ENCODE measurements at places on chromosomes 7 and 10.

- DNase-seq: peak; percentile 9
Observed at GRCh38 chr10:119634219-119634544, 17.0 kb upstream of the BAG3 start.

DNA sequence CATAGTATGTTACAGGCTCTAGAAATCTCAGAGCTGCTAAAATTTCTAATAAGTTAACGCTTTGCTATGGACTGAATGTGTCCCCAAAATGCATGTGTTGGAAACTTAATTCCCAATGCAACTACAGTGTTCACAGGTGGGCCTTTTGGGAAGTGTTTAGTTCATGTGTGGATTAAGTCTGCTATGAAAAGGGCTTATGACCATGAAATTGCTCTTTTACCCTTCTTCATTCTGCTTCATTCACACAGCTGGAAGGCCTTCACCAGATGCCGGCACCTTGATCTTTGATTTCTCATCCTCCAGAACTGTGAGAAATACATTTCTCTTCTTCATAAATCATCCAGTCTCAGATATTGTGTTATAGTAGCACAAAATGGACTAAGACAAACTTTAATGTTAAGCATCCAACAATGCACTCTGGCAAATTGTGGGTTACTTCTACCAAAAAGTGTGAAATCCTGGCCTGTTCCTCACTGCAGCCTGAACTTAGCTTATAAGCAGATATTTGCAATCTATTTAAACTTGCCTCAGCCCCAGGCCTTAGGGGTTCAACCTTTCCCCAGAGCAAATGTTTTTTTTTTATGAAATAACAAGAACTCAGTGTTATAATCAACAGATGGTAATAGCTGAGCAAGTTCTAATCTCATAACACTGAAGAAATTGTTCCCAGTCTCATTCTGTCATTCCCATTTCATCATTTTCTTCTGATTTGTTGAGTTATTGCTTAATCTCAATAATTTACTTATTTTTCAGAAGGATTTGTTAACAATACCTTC, 523.6 kb downstream of the KIF20B start:
- no peak for DNase-seq

GRCh38 chr10:132709471-132709951, 76.4 kb downstream of the NKX6-2 start:
- DNase-seq: no peak

DNA sequence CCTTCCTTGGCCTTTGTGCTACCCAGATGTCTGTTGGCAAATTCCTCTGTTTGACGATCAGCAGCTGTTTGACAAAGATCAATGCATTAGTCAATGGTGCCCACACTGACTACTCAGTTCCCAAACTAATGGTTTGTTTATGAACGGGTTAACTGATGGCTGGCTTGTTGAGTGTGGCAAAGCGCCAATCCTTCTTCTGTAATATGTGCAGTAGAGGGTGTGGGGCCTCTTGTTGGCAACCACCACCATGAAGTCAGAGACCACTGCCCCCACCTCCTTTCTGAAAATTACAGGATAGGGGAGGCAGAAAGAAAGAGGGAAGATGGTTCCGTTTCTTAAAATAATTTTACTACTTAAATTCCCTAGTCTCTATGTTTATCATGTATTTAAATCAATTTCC, 2.6 kb upstream of the PLCE1 start:
- no peak for DNase-seq

DNA sequence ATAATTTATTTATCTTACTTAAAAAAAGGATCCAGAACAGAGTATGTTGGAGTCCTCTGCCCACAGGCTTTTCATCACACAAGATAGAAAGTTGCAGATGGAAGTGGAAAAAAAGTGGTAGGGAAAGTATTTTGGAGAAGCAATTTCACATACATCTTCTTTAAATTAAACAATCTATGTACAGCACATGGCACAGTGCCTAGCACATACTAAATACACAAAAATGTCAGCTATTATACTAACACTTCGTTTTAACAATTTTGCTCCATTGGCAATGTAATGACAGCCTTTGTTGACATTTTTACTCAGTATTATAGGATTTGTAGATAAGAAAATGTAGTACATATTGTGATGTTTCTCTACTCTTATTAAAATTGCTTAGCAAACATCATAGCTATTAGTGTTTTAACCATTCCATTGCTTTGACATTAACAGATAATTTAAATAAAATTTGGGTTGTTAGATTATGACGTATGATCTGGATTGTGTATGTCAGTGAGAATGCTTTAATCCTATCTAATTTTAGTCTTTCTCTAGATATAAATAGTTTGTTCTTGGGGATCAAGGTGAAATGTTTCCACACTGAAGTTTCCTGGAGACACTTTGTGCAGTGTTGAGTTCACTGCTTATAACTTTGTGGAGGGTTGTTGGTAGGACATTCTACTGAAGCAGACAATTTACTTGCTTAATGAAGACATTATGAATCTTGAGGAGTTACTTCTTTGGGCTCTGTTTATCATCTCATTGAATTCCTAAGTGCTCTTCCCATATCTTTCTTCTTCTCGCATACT, 202.8 kb upstream of the DKK1 start:
- DNase-seq: no peak

DNA sequence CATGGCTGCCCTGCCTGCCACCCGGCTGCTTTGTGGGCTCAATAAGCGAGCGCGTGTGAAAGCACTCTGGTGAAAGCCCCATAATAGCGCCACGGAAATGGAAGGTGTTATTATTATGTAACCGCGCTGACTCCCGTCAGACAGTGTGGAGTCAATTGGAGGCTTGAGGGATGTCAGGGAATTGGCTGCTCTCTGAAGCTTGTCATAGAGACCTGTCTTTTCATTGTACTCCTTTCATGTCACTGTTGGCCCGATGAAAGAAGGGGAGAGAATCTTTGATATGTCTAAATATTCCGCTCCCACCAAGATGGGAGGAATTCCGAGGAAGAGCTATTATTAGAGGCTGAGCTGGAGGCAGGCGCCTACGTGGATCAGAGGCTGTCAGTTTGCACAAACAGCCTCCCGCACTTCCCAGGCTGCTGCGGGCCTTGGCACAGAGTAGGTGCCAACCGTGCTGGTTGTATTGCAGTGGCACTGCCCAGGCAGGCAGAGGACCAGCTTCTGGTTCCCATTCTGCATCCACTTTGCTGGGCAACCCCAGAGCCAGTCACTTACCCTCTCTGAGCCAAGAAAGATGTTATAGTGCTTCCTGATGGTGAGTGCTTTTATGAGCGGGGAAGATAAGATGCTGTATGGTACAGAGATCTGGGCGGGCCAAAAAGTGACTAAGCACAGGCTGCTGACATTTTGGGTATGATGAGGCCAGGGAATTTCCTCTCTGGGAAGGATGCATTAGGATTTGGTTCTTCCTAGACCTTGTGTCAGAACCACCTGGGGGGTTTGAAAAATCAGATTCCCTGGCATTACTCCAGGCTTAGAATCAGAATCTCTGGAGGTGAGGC, 151.4 kb downstream of the RPS24 start:
- DNase-seq: no peak

- DNase-seq: no peak
Observed at GRCh38 chr7:43650457-43651052, 67.6 kb downstream of the STK17A start.
